ENCODE measurements at places on chromosomes 5 and 9.
A peak's percentile ranks its signal among the peaks of the same experiment; 100 is the strongest.

DNA sequence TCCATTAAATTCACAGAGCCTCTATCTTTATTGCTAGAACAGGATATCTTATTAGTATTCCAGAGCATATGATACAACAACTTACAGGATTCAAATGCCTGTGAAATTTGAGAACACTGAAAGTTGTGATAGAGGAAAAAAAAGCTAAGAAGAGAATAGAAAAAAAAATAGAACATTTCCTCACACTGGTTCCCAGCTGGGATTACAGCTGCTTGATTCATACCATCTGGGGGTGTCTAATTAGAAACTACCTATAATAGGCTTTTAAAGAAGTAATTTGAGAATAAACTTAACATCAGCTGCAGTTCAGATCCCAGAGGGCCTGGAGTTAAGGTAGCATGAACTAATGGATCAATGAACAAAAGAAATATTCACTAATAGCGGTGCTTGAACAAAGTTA lies 922.0 kb downstream of the CDH12 start:
- DNase-seq, result no peak

- no peak for DNase-seq
Measured at GRCh38 chr9:112104901-112105300, 70.2 kb downstream of the SUSD1 start.

- DNase-seq, result no peak
Measured at GRCh38 chr5:37836592-37837413, 3.0 kb downstream of the GDNF start.

DNA sequence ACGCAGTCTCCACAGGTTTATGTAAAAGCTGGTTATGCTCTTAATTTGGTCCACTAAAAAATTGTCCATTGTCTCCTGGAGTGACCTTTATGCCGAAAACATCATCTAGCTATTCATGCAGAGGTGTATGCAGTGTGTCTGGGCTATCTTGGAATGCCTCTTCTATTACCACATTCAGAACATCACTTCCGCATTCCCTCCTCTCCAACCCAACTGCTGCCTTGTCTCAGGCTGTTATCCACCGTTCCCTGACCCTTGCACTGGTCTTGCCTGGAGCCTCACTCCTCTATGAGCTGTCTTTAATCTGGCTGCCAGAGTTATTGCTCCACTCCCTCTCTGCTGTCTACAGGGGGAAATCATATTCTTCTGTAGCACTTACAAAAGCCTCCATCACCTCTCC lies 214.1 kb upstream of the ANKRD55 start:
- no peak for DNase-seq

GRCh38 chr5:7376871-7377270 lies 19.1 kb upstream of the ADCY2 start:
- no peak for DNase-seq

DNA sequence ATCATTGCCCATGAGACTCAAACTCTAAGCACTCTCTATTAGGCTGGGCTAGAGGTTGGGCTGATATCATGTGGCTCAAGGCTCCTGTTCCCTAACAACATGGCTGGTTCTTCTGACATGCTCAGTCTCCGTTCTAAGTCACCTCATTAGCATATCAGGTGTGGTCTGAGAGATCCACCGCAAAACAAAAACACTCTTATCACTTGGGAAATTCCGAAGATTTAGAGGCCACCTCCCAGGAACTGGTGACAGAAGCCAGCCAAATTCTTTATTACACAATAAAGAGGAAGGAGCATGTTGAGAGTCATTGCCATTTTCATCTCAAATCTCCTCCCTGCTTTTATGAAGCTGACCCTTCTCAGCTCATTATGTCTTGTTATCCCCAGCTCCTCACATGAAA lies 107.6 kb downstream of the MSX2 start:
- DNase-seq, result no peak

GRCh38 chr9:116318468-116319374 lies 165.1 kb downstream of the PAPPA start:
- peak; percentile 38 for DNase-seq

- no peak for DNase-seq
Measured at GRCh38 chr5:172106511-172107356, 81.3 kb downstream of the STK10 start.

DNA sequence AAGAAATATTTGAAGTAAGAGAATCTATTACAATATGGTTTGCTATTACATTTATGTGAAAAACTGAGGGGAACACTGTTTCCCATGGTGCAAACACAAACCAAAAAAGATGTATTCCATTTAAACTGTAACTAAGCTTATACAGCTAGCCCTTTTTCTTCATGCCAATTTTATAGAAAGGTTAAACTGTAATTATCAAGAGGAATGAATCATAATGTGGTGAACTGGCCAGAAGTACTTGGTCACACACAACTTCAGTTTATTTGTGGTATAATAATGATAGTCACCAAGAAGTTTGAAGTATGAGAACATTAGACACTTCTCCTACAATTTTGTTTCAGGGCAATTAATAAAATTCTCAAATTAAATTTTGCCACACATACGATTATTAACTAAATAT lies 177.9 kb downstream of the XRCC4 start:
- DNase-seq, result peak; percentile 19
